ENCODE measurements at places on chromosomes 5 and 9.

DNA sequence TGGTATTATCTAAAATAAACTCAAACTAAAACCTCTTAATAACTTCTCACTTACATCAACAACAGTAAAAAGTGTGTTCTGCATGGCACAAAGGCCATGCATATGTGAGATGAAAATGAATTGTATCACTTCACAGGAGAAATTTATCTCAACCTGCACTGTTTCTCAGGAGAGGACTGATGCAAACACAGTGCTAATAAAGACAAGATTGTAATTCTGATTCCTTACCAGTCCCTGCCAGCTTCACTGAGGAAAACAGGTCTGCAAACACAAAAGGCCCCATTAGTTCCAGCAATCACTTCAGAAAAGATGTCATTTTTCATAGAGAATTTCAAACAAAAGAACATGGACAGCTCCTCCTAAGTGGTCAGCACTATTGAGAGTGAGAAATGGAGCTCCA is 117.3 kb upstream of the PDE4D start:
- no peak for DNase-seq

- no peak for DNase-seq
Measured at GRCh38 chr5:157059891-157060290, 975 bp upstream of the HAVCR1 start.

DNA sequence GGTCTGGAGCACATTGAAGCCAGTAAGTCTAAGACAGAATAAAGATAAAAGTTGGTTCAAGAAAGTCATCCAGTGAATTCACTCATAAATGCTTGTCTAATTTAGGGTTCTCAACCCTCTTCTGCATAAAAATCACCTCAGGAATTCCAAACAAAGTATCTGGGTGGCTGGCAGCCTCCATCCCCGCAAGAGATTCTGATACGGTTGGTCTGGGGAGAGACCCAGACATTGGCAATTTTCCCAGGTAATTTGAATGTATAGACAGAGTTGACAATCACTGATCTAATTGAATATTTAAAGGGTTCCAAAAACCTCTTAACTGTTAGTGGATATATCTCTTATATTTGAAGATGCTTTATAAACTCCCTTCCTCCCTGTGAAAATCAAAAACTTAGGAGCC is 14.9 kb downstream of the ADAMTSL1 start:
- DNase-seq = no peak

- DNase-seq = no peak
Measured at GRCh38 chr5:159419576-159419975, 89.3 kb upstream of the IL12B start.

DNA sequence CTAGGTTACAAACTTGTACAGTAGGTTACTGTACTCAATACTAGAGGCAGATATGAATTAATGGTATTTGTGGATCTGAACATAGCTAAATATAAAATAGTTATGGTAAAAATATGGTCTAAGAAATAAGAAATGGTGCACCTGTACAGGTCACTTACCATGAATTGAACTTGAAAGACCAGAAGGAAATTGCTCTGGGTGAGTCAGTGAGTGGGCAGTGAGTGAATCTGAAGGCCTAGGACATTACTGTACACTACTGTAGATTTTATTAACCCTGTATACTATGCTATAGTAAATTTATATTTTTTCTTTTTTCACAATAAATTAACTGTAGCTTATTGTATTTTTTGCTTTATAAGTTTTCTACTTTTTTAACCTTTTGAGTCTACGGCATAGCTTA is 1020.4 kb downstream of the CDH18 start:
- no peak for DNase-seq

DNA sequence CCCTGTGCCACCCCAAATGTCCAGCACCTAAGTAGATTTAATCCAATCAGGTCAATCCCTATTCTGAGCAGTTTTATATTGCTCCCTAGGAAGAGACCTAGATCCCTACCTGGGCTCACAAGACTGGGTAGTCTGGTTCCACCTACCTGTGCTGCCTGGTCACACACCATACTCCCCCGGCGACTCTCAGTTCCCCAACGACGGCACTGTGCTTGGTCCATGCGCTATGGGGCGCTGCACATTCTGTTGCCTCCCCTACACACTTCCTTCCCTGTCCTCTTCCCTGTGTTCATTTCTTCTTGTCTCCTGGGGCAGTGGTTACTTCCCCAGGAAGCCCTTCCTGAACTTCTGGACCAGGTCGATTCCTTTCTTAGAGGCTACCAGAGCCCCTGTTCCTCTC is 109.9 kb upstream of the IL12B start:
- DNase-seq = no peak

- DNase-seq = no peak
Measured at GRCh38 chr9:116599342-116599884, 87.7 kb upstream of the TRIM32 start.

DNA sequence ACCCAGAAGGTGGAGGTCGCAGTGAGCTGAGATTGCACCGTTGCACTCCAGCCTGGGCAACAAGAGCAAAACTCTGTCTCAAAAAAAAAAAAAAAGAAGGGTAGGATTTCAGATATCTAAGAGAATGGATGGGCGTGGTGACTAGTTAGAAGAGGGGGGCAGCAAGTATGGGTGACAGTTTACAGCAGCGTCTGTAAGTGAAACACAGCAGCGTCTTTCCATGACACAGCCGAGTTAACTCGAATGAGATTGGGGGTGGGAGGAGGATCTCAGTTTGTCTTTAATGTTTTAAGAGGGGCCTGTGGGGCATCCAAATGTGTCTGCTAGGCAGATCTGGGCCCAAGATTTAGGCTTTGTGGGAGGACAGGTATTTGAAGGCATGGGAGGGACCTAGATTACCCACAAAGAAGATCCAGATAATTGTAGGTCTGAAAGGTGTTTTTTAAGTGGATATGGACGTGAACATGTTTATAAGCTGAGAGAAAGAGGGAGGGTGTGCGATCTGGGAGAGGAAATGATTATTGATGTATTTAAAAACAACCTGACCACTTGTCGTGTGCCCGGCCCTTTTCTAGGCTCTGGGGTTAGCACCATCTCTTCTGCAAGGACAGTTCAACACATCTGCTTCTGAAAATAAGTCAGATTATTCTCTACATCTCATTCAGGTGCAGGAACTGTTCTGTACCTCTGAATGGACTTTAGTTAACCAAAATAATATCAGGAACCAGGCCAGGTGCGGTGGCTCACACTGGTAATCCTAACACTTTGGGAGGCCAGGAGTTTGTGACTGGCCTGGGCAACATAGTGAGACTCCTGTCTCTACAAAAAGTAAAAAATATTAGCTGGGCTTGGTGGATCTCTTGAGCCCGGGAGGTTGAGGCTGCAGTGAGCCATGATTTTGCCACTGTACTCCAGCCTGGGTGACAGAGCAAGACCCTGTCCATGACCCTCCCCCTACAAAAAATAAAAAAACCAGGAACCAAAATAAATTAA is 2.5 kb downstream of the CEP78 start:
- DNase-seq = no peak

DNA sequence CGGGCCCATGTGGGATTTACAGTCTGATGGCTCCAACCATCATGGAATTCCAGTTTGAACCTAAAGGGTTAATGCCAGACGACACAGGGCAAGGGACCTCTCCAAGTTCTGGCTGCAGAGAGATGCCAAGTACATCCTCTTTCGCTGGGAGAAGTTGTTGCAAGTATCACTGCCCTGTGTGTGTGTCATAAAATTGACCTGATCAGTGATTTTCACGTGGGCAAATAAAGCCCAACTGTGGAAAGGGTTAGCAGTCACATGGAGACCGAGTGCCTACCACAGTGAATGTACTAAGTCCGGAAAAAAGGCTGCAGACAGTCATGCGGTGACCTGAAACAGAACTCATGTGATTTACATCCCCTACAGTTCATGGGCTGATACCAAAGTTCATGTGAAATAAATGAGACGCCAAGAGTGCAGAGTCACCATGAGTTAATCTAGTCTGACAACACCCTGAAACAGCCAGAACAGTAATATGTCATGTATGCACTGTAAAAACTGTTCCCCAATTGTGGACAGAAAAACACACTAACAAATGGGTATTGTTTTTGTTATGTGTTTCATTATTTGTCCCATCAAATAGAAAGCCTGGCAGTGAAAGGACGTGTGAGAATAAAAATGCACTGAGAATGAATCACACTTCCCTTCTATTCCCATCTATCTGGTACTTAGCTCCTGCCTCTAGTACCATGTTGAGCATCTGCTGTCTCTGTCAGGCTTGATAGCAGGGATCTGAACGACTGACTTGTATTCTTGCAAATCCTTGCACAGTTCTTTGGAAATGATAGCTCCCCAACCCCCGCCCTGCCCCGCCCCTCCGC is 115.7 kb downstream of the SUSD1 start:
- no peak for DNase-seq

DNA sequence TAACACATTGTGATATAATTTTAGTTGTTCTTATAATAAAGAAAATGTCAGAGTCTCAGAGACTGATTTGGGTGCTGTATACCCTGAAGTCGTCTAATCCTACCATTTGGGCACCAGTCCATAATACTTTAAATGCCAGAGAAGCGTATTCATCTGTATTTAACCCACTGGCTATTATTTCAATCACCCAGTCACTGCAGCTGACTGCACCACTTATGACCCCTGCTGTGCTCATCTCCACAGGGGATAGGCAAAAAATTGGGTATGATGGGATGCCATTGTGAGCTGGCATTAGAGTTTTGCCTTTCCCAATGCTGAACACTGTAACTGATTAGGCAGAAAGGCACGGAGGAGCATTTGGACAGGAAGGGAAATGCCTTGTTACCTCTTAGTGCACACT is 599.7 kb downstream of the CAAP1 start:
- no peak for DNase-seq

GRCh38 chr9:122444041-122444733 is 33.5 kb downstream of the OR1J1 start:
- no peak for DNase-seq

DNA sequence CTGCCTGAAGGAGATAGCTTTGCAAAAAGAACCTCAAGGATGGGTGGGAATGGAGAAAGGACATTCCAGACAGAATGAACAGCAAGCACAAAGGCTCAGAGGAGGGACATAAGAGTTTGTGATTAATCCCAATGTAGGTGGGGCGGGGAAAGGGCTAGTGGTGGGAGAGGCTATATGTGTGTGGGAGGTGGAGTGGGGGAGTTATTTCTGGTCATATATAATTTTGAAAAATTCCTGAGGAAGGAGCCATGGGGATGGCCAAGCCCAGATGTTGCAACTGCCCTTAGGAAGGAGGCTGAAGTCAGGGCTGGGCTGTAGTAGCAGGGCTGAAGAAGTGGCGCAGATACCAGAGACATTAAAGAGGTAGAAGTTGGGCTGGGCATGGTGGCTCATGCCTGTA is 13.4 kb upstream of the CCL27 start:
- no peak for DNase-seq

- no peak for DNase-seq
Measured at GRCh38 chr5:177476531-177477233, 3.2 kb upstream of the DBN1 start.

- no peak for DNase-seq
Measured at GRCh38 chr9:120978987-120979386, 52.4 kb upstream of the TRAF1 start.

DNA sequence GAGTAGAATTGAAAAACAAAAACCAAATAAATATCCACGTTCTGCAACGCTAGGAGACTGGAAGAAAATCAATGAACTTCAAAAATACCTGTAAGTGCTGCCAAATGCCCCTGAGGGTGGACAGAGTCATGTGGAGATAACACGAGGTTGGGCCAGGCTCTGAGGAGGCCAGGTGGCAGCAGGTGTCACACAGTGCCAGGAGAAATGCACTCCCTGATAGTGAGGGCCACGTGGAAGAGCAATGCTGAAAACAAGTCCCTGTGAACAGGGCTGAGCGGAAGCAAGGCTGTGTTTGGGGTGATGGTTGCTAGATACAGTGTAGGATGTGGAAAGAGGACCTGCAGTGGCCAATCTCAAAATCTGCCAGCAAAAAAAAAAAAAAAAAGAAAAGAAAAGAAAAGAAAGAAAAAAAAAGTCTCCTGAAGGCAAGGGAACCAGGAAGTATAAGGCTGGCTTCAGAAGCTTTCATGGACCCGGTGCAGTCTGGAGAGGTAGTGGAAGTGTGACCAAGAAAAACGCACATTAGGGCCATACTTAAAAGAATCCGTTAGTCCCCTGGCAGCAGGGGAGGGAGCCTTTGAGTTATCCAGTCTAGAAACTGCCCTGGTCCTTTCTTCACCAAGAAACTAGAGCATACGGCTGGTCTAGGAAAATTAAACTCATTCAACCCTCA is 16.8 kb downstream of the C1QTNF3 start:
- DNase-seq = no peak

DNA sequence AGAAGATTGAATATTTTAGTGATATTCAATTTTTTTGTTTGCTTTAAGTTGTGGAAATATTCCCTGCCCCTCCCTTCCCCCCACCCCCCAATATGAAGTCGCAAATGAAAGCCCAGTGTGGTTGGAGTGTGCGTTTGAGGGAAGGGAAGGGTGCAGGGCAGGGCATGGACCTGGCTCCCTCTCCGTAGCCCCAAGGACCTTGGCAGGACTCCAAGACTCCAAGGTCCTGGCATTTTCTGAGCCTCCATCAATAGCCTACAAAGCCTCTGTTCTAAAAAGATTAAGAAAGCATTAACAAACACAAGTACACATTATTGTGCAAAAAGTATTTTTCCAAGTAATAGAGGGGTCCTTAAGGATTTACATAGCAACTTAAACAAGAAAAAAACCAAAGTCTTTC is 38.8 kb upstream of the PTPN3 start:
- no peak for DNase-seq

GRCh38 chr9:138044485-138045383 is 167.2 kb downstream of the CACNA1B start:
- DNase-seq = no peak

All from esophagus squamous epithelium (tissue), 5 donors.